ENCODE measurements at places on chromosomes 4 and X. TPM values are rescaled to one million over a fixed set of nuclear protein-coding genes. Genes with fewer than 3 reads are reported as not detected.

GPC4 gene
- total RNA-seq, result not detected

FDCSP gene
- not detected for total RNA-seq

BTC gene
- total RNA-seq, result 1.4 TPM

AFF2 gene
- not detected for total RNA-seq

DNAAF6 gene
- not detected for total RNA-seq

CSN1S1 gene
- not detected for total RNA-seq

HTT gene
- total RNA-seq, result 12.0 TPM

SEL1L3 gene
- total RNA-seq, result 25.7 TPM

MFAP3L gene
- total RNA-seq, result 6.2 TPM

CORIN gene
- total RNA-seq, result not detected

F8 gene
- total RNA-seq, result 4.1 TPM

TET2 gene
- total RNA-seq, result 2.2 TPM

CACNA1F gene
- not detected for total RNA-seq

SPOCK3 gene
- total RNA-seq, result 0.18 TPM

GPR34 gene
- total RNA-seq, result 0.06 TPM

SMIM31 gene
- total RNA-seq, result not detected

GLA gene
- total RNA-seq, result 199 TPM

SLC39A8 gene
- 11.1 TPM for total RNA-seq

GBA3 gene
- not detected for total RNA-seq

HERC5 gene
- 4.2 TPM for total RNA-seq

MAGEA4 gene
- total RNA-seq, result not detected

SH3D19 gene
- 28.2 TPM for total RNA-seq

ADH7 gene
- total RNA-seq, result not detected

PLXNB3 gene
- 3.7 TPM for total RNA-seq

ERVMER34-1 gene
- total RNA-seq, result 0.66 TPM
